Neural crest cell (in vitro differentiated cells): ENCODE measurements at places on chromosomes 3 and 15. TPM values are rescaled to one million over a fixed set of nuclear protein-coding genes. Genes with fewer than 3 reads are reported as not detected.

DNA sequence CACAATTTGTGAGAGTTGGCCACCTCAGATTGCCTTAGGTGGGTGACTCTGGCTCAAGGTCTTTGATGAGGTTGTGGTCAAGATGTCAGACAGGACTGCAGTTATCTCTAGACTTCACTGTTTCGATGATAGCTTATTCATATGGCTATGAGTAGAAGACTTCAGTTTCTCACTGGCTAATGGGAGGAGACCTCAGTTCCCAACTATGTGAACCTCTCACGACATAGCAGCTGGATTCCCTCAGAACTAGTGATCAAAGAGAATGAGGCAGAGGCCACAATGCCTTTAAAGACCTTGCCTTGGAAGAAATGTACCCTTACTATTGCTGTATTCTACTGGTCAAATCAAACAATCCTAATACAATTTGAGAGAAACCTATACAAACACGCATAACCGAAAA, 607.5 kb upstream of the ROBO2 start:
- H3K36me3 ChIP-seq, result no peaks in the 10 kb centered on the region
- no peak for DNase-seq
- no peak overlapping the region for H3K4me3 ChIP-seq
- H3K4me1 ChIP-seq, result peaks cover 4% of the 10 kb centered on the region

DNA sequence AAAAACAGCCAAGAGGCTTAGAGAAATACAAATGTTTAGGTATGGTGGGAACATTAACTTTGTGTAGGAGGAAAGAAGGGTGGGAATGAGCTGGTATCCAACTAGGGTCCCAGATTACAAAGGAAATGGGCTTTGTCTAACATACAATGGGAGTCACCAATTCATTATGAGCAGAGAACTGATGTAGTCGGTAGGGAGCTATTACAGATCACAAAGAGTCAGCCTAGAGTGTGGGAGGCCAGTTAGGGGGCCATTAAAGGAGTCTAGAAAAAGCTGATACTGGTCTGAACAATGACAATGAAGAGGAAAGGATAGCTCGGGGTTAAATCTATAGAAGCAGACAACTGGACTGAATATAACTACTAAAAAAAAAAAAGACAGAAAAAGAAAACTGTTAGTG, 15.5 kb downstream of the ANO10 start:
- no peak overlapping the region for H3K4me3 ChIP-seq
- H3K27ac ChIP-seq, result no peak overlapping the region
- no peaks in the 10 kb centered on the region for H3K27me3 ChIP-seq
- peaks cover 10% of the 10 kb centered on the region for H3K4me1 ChIP-seq
- no peak for DNase-seq
- H3K36me3 ChIP-seq, result peaks cover 12% of the 10 kb centered on the region

DNA sequence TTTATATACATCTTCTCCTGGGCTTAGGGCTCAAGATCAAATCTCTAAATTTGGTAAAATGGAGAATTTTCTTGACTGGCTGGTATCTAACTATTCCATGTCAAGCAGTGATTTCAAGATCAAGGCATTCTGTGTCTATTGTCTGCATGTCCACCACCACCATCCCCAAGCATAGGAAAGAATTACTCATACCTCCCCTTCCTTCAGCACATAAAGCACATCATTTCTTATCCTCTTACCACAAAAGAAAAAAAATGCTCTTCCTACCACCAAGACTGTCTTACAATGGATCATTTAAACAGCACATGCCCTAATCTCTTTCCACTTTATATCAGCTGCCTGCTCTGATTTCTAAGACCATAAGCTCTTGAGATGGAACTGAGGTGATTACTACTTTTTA, 470.5 kb upstream of the THBS1 start:
- H3K4me1 ChIP-seq, result peaks cover 6% of the 10 kb centered on the region
- H3K27ac ChIP-seq, result no peak overlapping the region
- H3K36me3 ChIP-seq, result no peaks in the 10 kb centered on the region
- H3K4me3 ChIP-seq, result no peak overlapping the region

TMC3 gene
- not detected in 2 replicates for total RNA-seq

ACKR2 gene
- total RNA-seq, result 0.20 and 0.56 TPM in 2 replicates

SLC22A13 gene
- total RNA-seq, result 0.19 and 0.41 TPM in 2 replicates
